Stimulated activated CD4-positive, alpha-beta T cell treated with anti-CD3 and anti-CD28 coated beads, Interleukin-4, amount 100 ng/mL, for 48 hours (primary cell): ENCODE measurements at places on chromosomes 16 and 17.

GRCh38 chr16:81195885-81196534 lies 42.5 kb upstream of the BCO1 start:
- DNase-seq = no peak

DNA sequence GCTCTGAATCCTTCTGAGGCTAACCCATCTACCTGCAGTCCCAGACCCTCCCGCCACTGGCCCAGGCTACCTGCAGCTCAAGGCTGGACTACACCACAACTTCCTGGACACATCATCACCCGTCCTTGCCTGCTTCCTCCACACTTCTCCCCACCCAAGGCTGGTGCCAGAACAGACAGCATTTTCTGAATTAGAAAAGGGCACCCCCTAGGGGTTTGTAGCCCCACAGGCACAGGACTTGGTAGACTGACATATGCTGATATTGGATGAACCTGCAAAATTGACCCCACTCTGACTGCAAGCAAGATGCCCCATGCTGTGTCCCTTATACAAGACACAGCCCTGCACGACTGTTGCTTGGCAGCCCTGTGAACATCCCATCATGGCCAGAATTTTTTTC lies 271.5 kb upstream of the C16orf82 start:
- DNase-seq = no peak

DNA sequence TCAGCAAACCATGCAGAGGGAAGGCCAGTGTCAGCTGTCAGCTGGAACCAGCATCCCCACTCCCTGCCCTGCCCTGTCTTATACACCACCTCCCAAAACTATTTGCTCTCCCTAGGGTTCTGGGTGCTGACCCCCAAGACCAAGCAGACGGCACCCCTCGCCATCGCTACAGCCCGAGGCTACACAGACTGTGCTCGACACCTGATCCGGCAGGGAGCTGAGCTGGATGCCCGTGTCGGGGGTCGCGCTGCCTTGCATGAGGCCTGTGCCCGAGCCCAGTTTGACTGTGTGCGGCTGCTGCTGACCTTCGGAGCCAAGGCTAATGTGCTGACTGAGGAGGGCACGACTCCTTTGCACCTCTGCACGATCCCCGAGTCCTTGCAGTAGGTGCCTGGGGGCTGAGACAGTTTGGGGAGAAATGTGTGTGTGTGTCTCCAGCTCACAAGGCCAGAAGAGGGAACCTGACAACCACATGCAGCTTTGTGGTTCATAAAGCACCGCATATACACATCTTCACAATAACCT lies 1.5 kb downstream of the ASB16 start:
- no peak for DNase-seq

- DNase-seq = no peak
These were observed 278.4 kb upstream of the IRX5 start for GRCh38 chr16:54652201-54652770.

GRCh38 chr17:59428916-59429485 lies 97.5 kb downstream of the YPEL2 start:
- DNase-seq = no peak

DNA sequence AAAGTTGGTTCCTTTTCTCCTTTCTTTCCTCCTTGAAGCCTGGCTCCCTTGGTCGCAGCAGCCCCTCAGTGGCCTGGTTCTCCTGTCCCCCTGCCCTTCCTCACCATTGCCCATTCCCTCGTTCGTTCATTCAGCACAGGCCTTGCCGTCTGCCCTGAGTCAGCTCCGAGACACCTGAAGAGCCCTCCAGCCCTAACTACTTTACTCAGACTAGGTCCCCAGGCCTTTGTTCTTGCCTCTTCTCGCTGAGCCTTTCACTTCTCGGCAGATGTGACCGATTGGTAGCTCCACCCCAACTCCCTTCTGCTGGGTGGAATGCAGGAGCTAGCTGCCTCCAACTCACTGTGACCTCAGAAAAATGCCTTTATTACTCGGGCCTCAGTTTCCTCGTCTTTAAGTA lies 7.0 kb upstream of the ADAM11 start:
- no peak for DNase-seq

DNA sequence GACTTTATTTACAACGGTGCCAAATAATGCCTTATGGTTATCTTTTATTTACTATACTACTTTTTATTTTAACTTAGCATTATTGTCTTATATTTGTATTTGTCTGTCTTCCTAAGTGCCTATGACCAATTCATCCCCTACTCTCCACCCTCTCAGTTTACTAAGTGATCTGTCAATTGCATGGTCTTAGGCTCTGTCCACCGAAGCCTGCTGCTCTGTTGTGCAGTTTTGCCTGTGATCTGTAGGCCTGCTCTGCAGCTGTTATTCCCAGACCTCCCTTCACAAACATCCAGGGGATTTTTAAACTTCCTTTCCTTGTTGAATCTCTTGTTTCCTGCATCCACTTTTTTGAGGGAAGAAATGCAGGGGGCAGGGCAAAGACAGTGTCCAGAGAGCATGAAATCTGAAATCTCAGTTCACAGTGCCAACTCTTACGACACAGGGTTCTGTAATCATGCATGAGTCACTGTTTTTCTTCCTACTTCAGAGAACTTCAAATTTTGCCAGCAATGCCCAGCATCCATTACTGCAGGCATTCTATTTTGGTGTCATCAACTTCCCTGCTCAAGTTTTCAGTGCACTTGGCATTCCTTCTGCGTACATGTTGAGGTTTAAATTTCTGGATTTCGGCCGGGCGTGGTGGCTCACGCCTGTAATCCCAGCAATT lies 11.4 kb downstream of the SLFN5 start:
- DNase-seq = no peak

DNA sequence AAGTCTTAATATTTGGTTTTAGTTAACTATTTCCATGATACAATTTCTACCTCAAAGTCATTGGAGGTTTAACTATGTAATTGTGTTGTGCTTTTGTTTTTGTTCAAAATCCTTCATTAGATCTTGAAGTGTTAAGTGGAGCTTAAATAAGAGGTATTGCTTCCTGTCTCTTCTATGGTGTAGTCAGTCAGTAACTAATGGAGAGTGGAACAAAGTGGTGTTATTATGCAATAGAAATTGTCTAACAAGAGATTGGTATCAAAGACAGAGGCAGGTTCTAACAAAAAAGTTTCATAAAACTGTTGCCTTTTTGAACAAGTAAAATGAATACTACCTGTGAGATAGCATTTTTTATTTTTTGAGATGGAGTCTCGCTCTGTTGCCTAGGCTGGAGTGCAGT lies 45.2 kb downstream of the GRB7 start:
- no peak for DNase-seq

DNA sequence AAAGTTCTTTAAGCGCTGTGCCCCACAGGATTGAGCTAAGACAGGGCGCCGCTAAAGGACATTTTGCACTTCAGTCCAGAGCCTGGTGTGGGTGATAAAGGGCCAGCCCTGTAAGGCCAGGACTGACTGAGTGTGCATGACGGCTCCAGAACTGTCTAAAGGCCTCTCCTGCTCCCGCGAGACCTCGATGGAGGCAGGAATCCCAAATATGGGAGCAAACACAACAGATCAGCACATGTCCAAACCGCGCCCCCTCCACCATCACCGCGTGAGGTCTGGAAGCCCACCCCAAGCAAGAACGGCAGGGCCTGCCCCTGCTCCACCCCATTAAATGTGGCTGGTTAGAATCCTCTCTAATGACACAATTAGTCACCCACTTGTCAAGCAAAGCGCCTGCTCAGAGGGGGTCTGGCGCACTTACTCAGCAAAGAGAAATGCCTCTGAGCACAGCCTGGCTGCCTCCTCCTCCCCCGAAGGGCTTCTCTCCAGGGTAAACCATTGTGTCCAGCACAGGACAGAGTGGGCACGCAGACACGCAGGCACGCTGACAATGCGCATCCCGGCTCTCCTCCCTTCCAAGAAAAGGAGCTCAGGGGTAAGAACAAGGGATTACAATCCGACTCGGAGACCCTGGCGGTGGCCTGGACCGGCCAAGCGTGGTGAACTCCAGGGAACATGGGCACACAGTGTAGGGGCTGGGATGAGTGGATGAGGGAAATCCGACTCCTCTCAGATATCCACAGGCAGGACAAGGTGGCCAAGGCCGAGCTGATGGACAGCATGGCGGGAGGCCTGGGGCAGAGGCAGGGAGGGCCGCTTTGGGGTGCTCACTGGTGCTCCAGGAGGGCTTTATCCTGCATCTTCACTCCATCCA lies 1.5 kb downstream of the MXRA7 start:
- no peak for DNase-seq

DNA sequence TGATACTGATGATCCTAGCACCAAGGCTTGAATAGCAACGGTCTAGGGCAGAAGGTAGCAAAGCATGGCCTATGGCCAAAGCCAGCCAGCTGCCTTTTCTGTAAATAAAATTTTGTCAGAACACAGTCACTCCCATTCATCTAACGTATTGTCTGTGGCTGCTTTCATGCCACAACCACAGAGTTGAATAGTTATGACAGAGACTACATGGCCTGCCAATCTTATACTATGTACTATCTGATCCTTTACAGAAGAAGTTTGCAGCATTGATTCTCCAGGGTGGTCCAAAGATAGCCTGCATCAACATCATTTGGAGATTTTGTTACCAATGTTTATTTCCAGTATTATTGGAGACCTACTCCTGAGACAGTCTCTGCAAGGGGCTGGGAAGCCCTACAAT lies 19.9 kb upstream of the MMD start:
- DNase-seq = no peak
